ENCODE measurements at places on chromosomes 1 and 21.

GRCh38 chr1:202323731-202324130 is 18.0 kb downstream of the UBE2T start:
- no peak for DNase-seq

DNA sequence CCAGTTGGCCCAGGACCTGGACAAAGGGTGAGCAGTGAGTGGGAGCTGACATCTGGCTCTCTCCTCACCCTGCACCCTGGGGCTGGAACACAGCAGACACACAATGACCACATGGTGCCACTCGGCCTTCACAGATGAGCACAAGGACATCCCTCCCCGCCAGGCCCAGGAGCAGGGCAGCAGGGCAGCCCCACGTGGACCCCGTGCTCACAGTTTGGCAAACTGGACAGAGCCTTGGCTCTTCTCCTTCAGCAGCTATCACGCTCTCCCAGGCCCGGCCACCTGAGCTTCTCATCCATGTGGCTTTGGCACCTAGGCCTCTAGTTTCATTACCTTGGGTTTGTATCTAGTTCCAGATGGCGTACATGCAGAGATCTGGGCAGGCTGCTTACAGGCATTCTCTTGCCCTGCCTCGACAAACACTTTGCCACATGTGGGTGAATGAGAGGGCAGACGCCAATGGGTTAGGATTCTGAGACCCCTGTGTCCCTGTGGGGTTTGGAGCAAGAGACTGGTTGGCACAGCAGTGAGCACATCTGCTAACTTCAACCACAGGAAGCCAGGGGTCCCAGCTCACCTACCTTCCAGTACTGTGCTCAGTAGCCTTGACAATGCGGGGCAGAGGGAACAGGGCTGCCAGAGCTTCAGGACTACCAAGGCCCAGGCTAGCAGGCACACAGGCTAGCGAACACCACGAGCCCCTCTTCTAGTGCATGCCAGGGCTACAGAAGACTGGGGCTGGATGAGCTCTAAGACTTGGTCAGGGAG is 3.4 kb upstream of the PTPRF start:
- DNase-seq: no peak

- no peak for DNase-seq
Observed at GRCh38 chr1:8004803-8005573, 21.1 kb downstream of the ERRFI1 start.

DNA sequence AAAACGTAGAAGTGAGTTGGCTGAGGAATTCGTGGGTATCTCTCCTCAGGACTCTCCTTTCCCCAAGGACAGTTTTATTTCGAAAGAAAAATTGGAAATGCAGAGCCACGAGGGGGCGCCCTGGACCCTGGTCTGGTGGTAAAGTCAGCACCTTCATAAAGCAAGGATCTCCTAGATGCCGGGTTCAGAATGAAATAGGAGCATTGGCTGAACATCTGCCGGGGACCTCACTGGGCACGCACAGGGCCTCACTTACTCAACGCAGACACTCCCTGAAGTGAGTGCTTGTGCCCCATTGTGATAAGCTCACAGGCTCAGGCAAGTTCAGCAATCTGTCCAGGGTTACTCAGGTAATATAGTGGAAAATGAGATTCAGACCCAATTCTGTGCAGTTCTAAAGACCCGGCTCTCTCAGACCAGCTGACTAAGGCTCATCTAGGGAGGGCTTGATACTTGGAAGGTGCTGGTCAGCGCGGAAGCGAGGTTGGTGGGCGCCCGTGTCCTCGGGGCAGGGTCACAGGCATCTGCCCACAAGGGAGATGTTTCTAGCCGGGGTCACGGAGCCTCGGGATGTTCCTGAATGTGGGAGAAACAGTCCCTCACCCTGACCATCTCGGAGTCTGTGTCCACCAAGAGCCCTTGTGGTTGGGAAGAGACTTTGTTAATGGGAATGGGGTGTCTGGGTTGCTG is 55.7 kb upstream of the ETV3 start:
- no peak for DNase-seq

GRCh38 chr1:192386051-192386650 is 69.4 kb downstream of the RGS21 start:
- DNase-seq: no peak

DNA sequence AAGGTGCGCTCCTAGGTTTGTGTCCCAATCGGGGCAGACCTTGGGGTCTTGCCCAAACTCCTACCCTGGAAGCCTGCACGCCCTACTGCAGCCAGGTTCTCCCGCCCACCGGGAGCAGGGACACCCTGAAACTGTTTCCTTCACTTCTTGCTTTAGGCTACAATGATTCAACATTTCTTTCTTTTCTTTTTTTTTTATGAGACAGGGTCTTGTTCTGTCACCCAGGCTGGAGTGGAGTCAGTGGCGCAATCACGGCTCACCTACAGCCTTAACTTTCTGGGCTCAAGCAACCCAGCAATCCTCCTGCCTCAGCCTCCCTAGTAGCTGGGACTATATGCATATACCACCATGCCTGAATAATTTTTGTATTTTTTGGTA is 75.8 kb downstream of the ITPKB start:
- DNase-seq: no peak
